Right forelimb (tissue), 1 donor: ENCODE measurements at places on chromosomes 5 and 9.

GRCh38 chr9:112503170-112503569 is 16.5 kb downstream of the KIAA1958 start:
- no peak for DNase-seq

GRCh38 chr5:170221327-170221741 is 11.5 kb upstream of the C5orf58 start:
- DNase-seq: no peak

DNA sequence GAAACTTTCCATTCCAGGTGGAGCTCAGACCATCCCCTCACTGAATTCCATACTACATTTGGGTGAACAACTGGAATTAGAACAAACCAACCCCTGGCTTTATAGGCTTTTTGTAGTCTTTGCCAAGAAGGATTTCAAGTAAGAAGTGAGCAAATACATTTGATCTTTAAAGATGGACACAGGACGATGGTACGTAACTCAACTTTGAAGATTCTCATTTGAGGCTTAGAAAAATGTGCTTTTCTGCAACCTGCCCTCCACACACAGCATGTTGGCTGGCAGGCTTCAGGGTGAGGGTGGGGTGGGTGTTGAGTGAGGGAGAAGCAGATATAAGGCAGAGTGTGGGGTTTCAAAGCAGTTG is 175.8 kb downstream of the DCP2 start:
- DNase-seq: no peak

- no peak for DNase-seq
Measured at GRCh38 chr9:5571629-5572232, 57.2 kb upstream of the RIC1 start.

GRCh38 chr5:36494841-36495601 is 111.4 kb upstream of the SLC1A3 start:
- no peak for DNase-seq

- DNase-seq: no peak
Measured at GRCh38 chr5:142864290-142865260, 94.4 kb downstream of the ARHGAP26 start.

DNA sequence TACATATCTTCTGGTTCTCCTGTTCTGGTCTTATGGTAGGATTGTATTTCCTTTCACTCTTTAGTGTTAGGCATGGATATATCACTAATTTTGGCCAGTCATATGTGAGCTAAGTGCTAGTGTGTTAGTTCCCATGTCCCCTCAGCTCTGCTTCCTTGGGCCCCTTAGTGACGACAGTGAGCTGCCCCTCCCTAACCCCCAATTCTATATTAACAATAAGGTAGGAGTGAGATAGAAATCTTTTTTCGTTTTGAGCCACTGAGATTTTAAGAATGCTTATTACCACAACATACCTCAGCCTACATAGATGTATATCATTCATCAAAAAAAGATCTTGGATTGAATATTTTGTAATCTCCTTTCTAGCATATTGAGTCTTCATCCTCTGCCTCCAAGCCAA is 100.5 kb downstream of the PARP8 start:
- no peak for DNase-seq

DNA sequence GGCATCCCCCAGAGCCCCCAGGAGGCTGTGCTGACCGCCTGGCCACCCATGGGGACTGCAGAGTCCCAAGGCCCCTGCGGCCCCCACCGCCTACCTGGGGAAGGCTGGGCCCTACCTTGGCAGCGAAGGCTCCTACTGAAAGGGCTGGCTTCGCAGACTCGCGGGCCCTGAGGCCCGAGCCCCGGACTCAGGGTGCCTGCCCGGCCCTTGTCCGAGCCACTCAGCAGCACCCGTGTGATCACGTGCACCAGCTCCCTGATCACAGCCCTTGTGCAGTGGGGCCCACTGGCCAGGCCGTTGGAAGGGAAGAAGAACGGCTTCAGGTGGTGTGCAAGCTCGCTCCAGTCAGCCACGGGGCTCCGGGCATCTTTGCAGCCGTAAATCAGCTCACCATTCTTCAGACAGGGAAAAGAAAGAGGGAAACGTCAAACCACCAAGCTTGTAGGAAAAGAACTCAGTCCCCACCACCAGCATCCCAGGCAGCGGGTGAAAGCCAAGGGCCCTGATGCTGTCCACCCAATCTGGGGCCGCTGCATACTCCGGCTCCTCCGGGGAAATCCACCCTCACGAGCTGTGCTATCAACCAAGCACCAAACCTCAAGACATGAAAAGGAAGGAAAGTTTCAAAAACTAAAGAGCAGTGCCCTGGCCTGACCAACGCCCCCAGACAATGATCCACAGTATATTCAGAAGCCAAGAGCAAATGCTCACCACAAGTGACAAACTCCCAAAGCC is 31.9 kb downstream of the IPPK start:
- no peak for DNase-seq

DNA sequence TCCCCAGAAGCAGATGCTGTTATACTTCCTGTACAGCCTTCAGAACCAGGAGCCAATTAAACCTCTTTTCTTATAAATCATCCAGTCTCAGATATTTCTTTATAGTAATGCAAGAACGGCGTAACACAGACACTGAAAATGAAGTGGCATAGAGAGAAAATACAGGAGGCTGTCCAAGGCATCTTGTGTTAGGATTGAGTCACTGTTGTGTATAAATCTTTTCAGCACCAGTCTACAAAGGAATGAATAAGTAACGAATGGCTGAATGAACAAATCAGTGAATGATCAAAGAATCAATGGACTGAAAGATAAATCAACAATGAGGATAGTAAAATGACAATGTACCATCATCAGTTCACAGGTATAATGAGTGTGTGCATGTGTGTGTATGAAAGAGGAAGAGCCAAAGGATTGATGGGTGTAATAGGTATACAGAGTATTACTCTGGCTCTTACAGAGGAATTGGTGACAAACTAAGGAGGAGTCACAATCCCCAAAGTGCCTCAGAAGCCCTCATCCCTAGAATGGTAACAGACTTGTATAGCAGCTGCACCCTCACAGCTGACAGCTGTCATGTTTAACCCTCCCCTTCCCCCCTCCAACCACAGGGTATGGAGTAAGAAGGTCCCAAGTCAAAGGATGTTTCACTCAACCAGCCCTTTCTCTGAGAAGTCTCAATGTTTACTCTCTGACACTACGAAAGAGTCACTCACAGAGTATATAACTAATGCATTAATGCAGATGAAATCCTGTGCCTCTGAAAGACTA is 29.8 kb upstream of the MIER3 start:
- no peak for DNase-seq

GRCh38 chr9:98438666-98439065 is 183.2 kb upstream of the TBC1D2 start:
- DNase-seq: no peak
